ENCODE measurements at places on chromosomes 16 and 17.

GRCh38 chr16:23673971-23674614, 4.6 kb upstream of the PLK1 start:
- no peak for DNase-seq

GRCh38 chr17:42422958-42423712, at the start of gene CAVIN1:
Gene CAVIN1 (minus strand): TSS chr17:42423256. CDS start chr17:42423097, 159 bp downstream.
- DNase-seq, result peak; percentile 46

- no peak for DNase-seq
Observed at GRCh38 chr17:68428498-68429172, 28.7 kb downstream of the WIPI1 start.

DNA sequence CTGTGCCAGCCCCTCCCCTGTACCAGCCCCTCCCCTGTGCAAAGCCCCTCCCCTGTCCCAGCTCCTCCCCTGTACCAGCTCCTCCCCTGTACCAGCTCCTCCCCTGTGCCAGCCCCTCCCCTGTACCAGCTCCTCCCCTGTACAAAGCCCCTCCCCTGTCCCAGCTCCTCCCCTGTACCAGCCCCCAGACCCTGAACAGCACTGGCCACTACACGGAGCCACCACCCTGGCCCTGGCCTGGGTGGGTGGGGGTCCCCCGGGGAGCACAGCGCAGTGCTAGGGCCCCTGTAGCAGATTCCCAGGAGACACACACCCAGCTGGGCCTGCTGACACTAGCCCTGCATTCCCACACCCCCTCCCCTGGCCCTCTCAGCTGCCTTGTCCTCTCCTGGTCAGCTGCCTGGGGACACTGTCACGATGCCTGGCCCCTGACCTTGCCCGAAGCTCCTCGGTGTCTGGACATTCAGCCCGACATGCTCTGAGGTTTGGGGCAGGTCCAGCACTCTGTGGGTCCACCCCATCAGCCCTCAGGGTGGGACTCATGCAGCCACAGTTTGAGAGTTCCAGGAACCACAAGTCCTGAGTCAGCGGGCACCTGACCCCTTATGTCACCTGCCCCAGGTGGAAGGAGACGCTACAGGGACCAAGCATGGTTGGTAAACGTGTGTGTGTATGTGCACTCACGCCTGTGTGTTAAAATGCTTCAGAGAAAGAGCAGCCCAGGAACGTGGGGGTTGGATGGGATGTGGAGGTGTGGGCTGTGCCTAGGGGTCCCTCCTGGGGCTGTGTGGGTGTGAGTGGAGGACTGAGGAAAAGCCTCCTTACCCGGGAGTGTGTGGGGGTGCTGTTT, 114.2 kb downstream of the METRNL start:
- DNase-seq, result peak; percentile 56

DNA sequence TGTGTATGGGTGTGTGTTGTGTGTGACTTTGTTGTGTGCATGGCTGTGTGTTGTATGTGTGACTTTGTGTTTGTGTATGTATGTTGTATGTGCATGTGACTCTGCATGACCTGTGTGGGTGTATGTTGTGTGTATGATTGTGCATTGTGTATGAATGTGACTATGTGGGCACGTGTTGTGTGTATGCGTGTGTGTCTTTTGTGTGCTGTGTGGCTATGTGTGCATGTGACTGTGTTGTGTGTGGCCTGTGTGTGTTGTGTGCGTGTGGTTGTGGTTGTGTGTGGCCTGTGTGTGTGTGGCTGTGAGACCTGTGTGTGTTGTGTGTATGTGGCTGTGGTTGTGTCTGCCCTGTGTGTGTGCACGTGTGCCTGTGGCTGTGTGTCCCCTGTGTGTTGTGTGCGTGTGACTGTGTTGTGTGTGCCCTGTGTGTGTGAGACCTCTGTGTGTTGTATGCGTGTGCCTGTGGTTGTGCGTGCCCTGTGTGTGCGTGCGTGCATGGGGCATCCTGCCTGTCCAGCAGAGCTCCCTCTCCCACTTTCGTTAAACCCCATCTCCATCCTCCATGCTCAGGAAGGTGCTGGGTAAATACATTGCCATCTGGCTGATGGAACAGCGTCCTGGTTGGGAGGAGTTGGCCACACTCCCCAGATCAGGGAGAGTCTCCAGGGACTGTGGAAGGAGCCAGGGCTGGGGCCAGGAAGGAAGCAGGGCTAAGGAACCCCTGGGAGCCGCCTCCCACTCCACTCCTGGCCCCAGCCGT, 90.1 kb upstream of the GSE1 start:
- no peak for DNase-seq

DNA sequence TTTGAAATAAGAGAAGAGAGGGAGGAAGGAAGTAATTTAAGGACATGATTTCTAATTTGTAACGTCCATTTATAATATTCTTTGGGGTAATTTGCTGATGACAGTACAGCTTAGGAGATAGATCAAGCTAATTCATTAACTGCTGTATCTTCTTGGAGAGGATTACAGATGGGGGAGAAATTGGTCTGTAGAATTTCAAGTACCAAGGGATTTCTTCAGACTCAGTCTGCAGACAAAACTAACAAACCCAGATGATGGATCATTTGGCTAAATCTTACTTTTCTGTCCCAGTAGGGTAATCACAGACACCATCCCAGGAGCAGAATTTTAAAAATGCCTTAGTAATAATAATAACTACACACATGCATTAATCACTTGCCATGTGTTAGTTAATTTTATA, 711.8 kb downstream of the KCNJ2 start:
- no peak for DNase-seq

- DNase-seq, result no peak
Observed at GRCh38 chr16:70574595-70575271, 51.1 kb downstream of the SF3B3 start.

GRCh38 chr16:57976331-57976796, 5.4 kb upstream of the CNGB1 start:
- no peak for DNase-seq

GRCh38 chr17:30366536-30366935, 12.2 kb upstream of the CPD start:
- DNase-seq, result no peak

DNA sequence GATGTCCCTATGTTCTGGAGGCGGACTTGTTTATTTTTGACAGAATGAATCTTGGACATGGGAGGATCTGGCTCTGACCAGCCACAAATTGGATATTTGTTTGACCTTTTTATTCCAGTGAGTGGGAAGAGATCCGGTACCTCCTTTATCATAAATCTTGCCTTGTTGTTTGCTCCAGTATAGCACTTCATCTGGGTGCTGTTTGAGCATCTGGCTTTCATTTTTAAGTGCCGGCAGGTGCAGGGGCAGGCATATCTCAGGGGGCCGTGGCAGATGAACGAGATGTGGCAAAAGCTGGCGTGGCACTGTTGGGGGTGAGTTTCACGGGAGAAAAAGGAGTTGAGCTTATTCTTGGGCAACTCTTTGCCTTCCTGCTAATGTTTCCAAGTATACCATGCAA, 37.8 kb downstream of the MSI2 start:
- no peak for DNase-seq

- DNase-seq, result peak; percentile 85
Observed at GRCh38 chr16:67936124-67936879, at the start of gene PSMB10. Gene PSMB10 (minus strand): TSS chr16:67936850. CDS start chr16:67936749, 101 bp downstream.

GRCh38 chr16:1002399-1003166, 21.0 kb downstream of the SOX8 start:
- DNase-seq, result peak; percentile 92

- DNase-seq, result no peak
Observed at GRCh38 chr17:170130-170670, 11.2 kb downstream of the DOC2B start.

GRCh38 chr16:9102943-9103342, 11.5 kb downstream of the HAPSTR1 start:
- DNase-seq, result no peak

DNA sequence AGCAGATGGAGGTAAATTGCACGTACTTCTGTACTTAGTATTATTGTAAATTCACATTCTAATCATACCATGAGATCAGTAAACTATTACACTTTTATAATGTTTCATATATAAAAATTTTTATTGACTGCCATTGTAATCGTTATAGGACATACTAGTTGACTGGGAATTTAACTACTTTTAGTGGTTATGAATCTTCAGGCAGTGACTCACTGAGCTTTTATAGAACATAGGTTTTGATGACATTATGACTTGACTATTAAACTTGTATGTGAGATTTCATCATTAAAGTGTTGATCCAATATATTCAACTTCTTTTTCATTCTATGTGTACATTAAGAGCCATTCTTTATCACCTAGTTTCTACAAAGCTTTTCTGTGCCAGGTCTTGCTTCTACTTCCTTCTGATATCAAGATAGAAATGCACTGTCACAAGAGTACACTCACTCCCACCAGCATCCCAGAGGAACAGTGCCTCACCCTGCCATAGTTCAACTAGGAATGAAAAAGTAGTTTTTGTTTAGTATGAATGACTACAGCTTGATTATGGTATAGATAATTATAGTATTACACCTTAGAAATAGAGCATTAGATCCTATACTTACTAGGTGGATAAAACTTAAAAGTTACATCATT, 142.4 kb upstream of the RBL2 start:
- DNase-seq, result no peak

DNA sequence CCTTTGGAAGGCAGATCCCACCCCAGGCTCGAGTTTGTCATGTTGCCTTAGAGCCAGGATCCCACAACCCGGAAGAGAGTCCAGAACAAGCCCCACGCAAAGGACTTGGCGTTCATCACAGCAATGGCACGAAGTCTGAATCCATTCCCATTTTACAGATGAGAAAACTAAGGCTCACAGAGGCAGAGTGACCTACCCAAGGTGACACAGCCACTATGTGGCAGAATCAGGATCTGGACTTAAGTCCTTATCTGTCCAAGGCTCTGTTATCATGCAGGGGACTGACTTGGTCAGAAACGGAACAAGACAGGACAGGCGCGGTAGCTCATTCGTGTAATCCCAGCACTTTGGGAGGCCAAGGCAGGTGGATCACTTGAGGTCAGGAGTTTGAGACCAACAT, 86.5 kb downstream of the GSG1L start:
- DNase-seq, result no peak

- no peak for DNase-seq
Observed at GRCh38 chr16:13856398-13856797, 63.6 kb upstream of the ERCC4 start.

DNA sequence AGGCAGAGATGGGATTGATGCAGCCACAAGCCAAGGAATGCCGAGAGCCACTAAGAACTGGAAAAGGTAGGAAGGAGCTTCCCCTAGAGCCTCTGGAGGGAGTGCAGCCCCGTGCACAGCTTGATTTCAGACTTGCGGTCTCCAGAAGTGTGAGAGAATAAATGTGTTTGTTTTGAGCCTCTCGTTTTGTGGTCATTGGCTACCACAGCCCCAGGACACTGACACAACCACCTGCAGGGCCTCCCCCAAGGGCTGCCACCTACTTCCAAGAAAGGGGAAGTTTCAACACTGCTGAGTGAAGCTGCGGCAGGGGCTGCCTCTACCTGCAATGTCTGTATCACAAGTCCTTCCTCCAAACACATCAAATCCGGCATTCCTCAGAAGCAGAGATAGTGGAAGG, 346.9 kb downstream of the C16orf95 start:
- DNase-seq, result no peak

GRCh38 chr17:17689312-17689711, 8.1 kb downstream of the RAI1 start:
- DNase-seq, result no peak

DNA sequence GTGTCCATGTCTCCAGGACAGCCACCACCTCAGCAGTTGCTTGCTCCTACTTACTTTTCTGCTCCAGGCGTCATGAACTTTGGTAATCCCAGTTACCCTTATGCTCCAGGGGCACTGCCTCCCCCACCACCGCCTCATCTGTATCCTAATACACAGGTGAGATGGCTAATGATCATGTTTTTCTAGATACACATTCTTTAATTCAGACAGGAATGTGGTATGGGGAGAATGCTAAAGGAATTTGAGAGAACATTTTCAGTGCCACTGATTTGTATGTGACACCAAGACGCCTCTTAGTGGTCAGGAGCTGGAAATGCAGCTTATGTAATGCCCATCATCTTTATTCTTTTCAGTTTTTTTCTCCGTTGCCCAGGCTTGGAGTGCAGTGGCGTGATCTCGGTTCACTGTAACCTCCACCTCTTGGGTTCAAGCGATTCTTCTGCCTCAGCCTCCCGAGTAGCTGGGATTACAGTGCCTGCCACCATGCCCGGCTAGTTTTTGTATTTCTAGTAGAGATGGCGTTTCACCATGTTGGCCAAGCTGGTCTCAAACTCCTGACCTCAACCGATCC, 8.9 kb upstream of the RAPGEFL1 start:
- no peak for DNase-seq
